ENCODE measurements at places on chromosomes 16 and 17. TPM values are rescaled to one million over a fixed set of nuclear protein-coding genes. Genes with fewer than 3 reads are reported as not detected.

DNA sequence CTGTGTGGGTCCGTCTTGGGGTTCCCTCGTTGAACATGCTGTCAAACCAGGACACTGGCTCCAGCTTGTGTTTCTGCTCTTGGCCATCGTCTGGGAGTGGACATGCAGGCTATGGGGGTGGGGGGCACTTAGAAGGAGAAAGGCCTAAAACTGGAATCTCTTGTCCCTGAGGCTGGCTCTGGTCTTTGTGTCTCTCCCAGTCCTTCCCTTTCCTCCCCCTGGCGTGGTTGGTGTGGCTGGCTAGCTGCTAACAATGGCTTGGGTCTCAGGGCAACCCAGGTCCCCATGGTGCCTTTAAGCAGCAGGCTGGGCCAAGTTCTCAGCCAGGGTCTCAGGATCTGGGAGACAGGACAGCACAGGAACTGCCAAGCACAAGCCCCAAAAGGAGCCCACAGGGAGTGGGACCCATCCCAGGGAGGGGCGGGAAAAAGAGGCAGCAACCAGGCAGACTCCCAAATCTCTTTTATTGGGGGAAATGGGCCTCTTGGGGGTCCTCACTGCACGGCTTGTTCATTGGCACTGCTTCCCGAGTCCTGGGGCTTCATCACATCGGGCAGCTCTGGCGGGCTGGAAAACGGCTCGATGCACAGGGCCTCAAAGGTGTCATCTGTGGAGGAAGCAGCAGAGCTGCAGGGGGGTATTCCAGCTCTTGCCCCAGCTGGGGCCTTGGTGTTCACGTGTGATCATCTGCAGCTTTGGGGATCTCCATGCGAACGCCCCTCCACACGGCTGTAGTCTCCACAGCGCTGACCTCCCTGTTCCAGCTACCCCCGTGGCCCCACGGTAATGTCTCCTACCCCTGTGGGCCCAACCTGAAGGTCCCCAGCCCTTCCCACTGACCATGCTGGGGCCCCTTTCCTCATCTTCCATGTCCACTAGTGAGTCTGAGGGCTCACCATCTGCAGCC lies 5.3 kb downstream of the ELOB start:
- no peak for DNase-seq
- no peaks in the 10 kb centered on the region for H3K4me1 ChIP-seq
- H3K27ac ChIP-seq, result no peak overlapping the region
- no peaks in the 10 kb centered on the region for H3K36me3 ChIP-seq
- H3K27me3 ChIP-seq, result no peaks in the 10 kb centered on the region

CTRL gene
- total RNA-seq, result not detected

GRCh38 chr16:89049484-89050118 lies 44.1 kb upstream of the ACSF3 start:
- H3K4me1 ChIP-seq, result no peaks in the 10 kb centered on the region
- no peak overlapping the region for H3K4me3 ChIP-seq
- H3K27me3 ChIP-seq, result no peaks in the 10 kb centered on the region

PABPN1L gene
- not detected for total RNA-seq

- H3K27ac ChIP-seq, result no peak overlapping the region
- H3K4me1 ChIP-seq, result no peaks in the 10 kb centered on the region
- H3K36me3 ChIP-seq, result no peaks in the 10 kb centered on the region
- no peak overlapping the region for H3K4me3 ChIP-seq
- no peaks in the 10 kb centered on the region for H3K27me3 ChIP-seq
- no peak for DNase-seq
These were observed 25.6 kb upstream of the BHLHA9 start for GRCh38 chr17:1244606-1245012.

- H3K27me3 ChIP-seq, result no peaks in the 10 kb centered on the region
- H3K27ac ChIP-seq, result no peak overlapping the region
- no peak overlapping the region for H3K4me3 ChIP-seq
- H3K36me3 ChIP-seq, result no peaks in the 10 kb centered on the region
- DNase-seq, result no peak
These were observed 14.8 kb downstream of the MYLK3 start for GRCh38 chr16:46733319-46733830.

- no peak overlapping the region for H3K4me3 ChIP-seq
- no peaks in the 10 kb centered on the region for H3K36me3 ChIP-seq
- no peaks in the 10 kb centered on the region for H3K27me3 ChIP-seq
These were observed 18.9 kb upstream of the MYH10 start for GRCh38 chr17:8649157-8650118.
